ENCODE measurements at places on chromosomes 6 and 20. TPM values are rescaled to one million over a fixed set of nuclear protein-coding genes. Genes with fewer than 3 reads are reported as not detected.

Gene MYL9
- total RNA-seq: 248 TPM

Gene EYS
- 0.60 TPM for total RNA-seq

Gene DNAH8
- total RNA-seq: not detected

GRCh38 chr6:85482905-85483700, 33.2 kb downstream of the NT5E start:
- DNase-seq: peak; percentile 87

- no peak for DNase-seq
Measured at GRCh38 chr20:5526516-5526915, 209.8 kb upstream of the PROKR2 start.
